ENCODE measurements at places on chromosomes 7 and 10. TPM values are rescaled to one million over a fixed set of nuclear protein-coding genes. Genes with fewer than 3 reads are reported as not detected.

DNA sequence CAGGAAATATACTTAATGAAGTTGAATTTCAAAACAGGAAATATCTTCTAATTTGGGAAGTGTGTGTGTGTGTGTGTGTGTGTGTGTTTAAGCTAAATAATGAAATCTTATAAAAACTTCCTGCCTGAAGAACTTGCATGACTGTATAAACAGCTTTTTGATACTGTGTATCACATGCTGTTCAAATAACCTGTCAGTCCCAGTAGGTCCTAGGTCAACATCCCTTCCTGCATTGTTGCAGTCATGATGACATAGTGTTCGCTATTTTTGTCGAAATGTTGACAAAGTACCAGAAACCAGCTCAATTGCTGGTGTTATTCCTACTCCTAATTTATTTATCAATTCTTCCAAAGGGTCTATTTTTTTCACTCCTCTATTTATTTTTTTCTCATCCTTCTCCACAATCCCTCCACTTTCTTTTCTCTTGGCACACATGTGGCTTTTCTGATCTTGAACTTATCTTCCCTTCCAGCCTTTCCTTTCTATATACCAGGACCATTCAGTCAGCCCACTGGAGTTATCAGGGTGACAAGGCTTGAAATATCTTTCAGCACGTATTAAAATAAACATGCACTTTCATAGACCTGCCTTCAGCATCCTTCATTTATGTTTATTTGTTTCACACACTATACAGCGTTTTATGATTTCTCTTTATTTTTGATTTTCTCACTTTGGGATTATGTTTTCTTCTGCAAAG, 115.8 kb downstream of the PLXDC2 start:
- DNase-seq, result no peak
- no peak overlapping the region for H3K4me3 ChIP-seq
- no peaks in the 10 kb centered on the region for H3K36me3 ChIP-seq
- no peaks in the 10 kb centered on the region for H3K4me1 ChIP-seq

DNA sequence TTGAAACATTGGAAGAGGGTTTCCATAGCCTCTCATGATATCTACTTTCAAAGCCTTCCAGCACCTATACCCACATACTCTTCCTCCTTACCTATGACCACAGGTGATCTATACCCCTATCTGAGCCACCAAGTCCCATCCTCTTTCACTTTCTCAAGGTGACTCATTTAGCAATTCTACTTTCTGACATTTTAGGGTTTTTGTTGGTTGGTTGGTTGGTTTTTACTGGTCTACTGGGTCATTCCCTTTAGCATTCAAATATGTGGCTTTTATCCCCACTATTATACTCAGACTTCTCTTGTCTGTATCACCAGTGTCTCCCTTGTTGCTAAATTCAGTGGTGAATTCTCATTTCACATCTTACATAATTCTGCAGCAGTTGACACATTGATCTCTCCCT, 130.4 kb upstream of the STEAP4 start:
- no peak for DNase-seq
- no peak overlapping the region for H3K27ac ChIP-seq
- no peaks in the 10 kb centered on the region for H3K36me3 ChIP-seq
- no peak overlapping the region for H3K4me3 ChIP-seq

GRCh38 chr10:72075376-72076115, 12.8 kb downstream of the SPOCK2 start:
- no peak for DNase-seq
- H3K4me1 ChIP-seq, result peaks cover 20% of the 10 kb centered on the region
- H3K27ac ChIP-seq, result no peak overlapping the region
- no peak overlapping the region for H3K4me3 ChIP-seq
- no peaks in the 10 kb centered on the region for H3K36me3 ChIP-seq

- H3K27ac ChIP-seq, result no peak within 1 kb of the TSS
- peak; percentile 92 for DNase-seq
- H3K27me3 ChIP-seq, result no peaks in the 10 kb centered on the region
- peak within 1 kb of the TSS; percentile 64 for H3K4me3 ChIP-seq
Measured at GRCh38 chr7:73623798-73624668, at the start of gene MLXIPL. Gene MLXIPL, minus strand, starts transcription at chr7:73624522. Its CDS starts 30 bp downstream, at chr7:73624492.

DNA sequence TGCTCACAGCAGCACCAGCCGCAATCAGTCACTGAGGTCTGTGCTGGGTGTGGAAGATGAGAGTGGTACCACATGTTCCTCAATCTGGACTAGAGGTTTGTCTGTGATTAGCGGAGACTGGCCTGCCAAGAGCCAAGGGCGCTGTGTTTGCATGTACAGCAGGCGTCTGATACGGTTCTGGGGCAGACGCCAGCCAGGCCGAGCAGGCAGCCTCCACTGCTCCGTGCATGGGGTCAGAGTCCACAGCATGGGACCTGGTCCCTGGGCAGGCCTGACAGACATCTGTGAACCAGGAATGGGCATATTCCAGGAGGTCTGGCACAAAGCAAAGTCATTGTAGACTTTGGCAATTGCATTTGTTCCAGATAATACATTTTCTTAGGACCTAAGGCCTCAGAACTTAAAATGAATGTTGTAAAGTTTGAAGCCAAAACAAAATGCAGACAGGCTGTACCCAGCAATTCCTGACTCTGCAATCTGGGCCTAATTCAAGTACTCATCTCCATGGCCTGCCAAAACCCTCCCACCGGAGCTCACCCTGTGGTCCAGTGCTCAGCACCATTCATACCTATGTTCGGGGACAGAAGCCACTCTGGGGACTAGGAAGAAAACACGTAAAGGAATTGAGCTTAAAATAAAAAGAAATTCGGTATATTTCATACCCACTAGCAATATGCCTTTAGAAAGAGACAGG, 50.0 kb upstream of the FAM20C start:
- H3K4me3 ChIP-seq, result no peak overlapping the region
- 0 out of 2 replicates have a peak, but pooled peaks cover 9% of the 10 kb centered on the region for H3K36me3 ChIP-seq
- DNase-seq, result no peak
- no peaks in the 10 kb centered on the region for H3K27me3 ChIP-seq
- H3K4me1 ChIP-seq, result no peaks in the 10 kb centered on the region

DNA sequence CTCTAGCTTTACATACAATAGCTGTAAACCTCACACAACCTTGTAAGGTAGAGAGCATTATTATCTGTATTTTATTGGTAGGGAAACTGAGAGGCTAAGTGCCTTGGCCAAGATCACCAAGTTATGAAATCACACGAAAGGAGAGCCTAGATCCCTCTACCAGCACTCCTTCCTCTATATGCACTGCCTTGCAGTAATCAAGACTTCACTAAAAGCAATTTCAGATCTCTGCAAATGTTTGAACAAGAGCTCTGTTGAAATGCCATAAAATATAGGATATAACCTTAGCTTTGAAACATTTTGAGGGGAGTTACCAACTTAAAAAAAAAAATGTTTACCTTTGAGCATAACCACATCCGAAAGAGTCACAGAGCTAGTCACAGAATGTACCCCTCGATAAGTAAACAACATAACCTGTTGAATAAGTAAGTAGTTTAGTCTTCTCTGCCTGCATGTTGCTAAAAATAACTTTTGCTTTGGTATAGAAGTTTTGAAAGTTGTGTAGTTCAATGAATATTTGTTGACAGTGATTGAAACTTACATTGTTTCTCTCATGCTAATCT, 709.4 kb downstream of the AUTS2 start:
- no peak overlapping the region for H3K4me3 ChIP-seq
- H3K27ac ChIP-seq, result no peak overlapping the region
- H3K36me3 ChIP-seq, result no peaks in the 10 kb centered on the region
- DNase-seq, result no peak

- H3K27ac ChIP-seq, result no peak overlapping the region
- H3K4me1 ChIP-seq, result peaks cover 12% of the 10 kb centered on the region
- no peak for DNase-seq
- H3K27me3 ChIP-seq, result no peaks in the 10 kb centered on the region
- no peaks in the 10 kb centered on the region for H3K36me3 ChIP-seq
Measured at GRCh38 chr7:129535896-129536295, 33.6 kb downstream of the SMKR1 start.

DNA sequence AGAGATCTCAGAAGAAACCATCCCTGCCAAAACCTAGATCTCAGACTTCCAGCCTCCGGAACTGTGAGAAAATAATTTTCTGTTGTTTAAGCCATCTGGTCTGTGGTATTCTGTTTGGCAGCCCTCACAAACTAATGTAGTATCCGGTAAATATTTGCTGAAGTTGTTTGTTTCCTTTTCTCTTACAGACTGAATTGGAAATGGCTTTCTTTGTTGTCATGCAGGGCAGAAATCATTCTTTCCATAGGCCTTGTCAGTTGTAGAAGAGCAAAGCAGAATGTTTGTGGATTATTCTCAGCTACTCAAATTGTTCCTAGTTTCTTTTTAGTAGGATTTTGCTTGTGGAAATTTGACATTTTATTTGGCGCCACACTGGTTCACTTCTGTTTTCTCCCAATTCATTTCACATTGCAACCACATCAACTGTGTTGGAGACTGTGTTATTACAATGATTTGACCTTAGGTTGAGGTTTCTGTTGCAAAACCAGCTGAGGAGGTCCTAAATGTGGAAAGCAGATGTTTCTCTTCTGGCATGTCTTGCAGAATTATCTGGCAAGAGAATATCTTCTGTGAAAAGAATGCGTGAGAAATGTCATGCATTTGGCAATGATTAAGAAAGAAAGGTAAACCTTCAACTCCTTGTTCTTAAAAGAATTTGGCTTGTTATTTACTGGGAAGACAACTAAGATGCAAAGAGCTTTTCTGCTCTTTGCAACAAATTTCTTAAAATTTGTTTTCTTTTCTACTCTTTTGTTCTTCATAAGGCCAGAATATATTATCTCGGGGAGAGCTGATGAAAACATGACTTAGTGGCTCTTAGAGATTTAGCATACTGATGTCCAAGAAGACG, 25.8 kb downstream of the ACTA2 start:
- H3K27me3 ChIP-seq, result no peaks in the 10 kb centered on the region
- no peak for DNase-seq
- no peaks in the 10 kb centered on the region for H3K36me3 ChIP-seq
- H3K4me1 ChIP-seq, result no peaks in the 10 kb centered on the region
- no peak overlapping the region for H3K4me3 ChIP-seq
- H3K27ac ChIP-seq, result no peak overlapping the region

KCP gene
- total RNA-seq, result 9.9 TPM

STEAP4 gene
- 12.1 TPM for total RNA-seq

GRCh38 chr7:99476107-99476506, 3.4 kb downstream of the ZNF789 start:
- no peak overlapping the region for H3K27ac ChIP-seq
- no peak for DNase-seq
- no peak overlapping the region for H3K4me3 ChIP-seq
- peaks cover 7% of the 10 kb centered on the region for H3K4me1 ChIP-seq
- no peaks in the 10 kb centered on the region for H3K36me3 ChIP-seq
- H3K27me3 ChIP-seq, result no peaks in the 10 kb centered on the region

DNA sequence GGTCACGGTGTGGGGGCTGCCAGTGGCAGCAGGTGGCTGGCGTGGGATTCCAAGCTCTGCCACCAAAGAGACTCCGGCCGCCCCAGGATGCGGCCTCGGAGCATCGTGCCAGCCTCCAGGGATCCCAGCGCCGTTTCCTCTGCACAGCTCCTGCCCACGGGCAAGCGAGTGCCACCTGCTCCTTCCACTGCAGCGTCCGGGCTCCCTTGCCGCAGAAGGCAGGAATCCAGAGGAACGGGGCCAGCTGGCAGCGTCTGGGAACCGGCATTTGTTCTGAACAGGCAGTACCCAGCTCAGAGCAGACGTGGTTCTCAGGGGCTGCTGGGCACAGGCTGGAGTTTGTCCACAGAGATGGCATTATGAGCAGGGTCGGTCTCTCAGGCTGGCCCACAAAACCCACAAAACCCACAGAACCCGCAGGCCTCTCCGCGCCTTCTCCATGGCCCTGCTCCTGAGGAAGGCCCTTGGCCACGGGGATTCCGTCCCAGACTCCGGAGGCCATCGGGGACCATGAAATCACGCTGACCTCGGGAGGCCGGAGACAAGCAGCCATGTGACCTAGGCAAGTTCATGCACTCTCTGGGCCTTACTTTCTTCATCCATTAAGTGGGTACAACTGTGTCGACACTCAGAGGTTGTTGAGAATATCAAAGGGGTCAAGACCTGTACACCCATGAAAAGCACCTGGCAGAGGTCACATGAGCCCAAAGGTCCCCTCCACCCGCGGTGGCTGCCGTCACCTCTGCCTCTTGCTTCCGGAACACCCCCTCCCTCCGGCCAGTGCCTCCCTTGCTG, 72.1 kb upstream of the TNRC18 start:
- H3K27ac ChIP-seq, result peak overlapping the region; percentile 63
- H3K36me3 ChIP-seq, result peaks cover 10% of the 10 kb centered on the region
- no peak overlapping the region for H3K4me3 ChIP-seq
- H3K4me1 ChIP-seq, result peaks cover 19% of the 10 kb centered on the region
- no peak for DNase-seq
- no peaks in the 10 kb centered on the region for H3K27me3 ChIP-seq

GRCh38 chr10:79391231-79392019, 44.2 kb downstream of the PPIF start:
- H3K27ac ChIP-seq, result no peak overlapping the region
- H3K36me3 ChIP-seq, result no peaks in the 10 kb centered on the region
- H3K4me3 ChIP-seq, result no peak overlapping the region
- DNase-seq, result no peak
- H3K4me1 ChIP-seq, result no peaks in the 10 kb centered on the region

ATP6V1F gene
- 114 TPM for total RNA-seq

TCERG1L gene
- total RNA-seq, result not detected

THAP5 gene
- 28.5 TPM for total RNA-seq

ADAMTS14 gene
- 2.7 TPM for total RNA-seq

GRCh38 chr7:99270702-99271101, 1.9 kb upstream of the MYH16 start:
- H3K27ac ChIP-seq, result no peak overlapping the region
- no peaks in the 10 kb centered on the region for H3K36me3 ChIP-seq
- no peaks in the 10 kb centered on the region for H3K27me3 ChIP-seq

All from PC-9 (cell line).